Kidney capillary endothelial cell (primary cell): ENCODE measurements at places on chromosomes 7 and 10.

- DNase-seq = no peak
Measured at GRCh38 chr10:78870458-78870857, 198.3 kb upstream of the ZMIZ1 start.

DNA sequence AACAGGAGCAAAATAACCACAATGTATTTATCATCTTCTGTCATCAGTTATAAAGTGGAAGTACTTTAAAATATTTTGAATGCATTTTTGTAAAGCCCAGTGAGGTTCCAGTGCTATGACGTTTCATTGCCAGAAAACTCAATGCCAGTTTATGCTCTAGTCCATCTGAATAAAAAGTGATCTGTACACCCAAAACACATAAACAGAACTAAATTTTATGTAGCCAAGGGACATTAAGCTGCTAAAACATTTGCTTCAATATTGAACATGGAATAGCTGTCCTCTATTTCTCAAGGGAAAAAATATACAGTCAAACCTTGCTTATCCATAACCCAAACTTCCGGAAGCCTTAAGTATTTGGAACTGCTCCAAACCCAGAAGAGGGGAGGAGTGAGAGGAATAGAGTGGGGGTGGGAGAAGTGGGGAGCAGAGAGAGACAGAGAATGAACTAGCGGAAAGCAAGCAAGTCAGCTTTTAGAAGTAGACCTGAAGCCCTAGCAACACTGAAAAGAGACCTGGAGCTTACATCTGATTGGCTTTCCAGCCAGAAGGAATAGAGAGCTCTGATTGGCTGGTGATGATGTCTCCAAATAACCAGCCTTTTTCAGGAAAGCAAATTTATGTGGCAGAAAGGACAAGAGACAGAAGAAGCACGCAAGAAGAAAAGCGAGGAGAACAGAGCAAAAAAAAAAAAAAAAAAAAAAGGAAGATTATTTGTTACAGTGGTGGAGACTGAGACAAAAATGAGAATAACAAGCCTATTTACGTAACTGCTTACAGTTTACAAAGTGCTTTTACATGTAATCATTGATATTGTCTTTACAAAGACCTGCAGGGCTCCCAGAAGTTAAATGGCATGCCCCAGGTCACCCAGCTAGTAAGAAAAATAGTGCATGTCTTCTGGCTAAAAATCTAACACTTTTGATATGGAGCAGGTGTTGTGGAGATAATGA, 196.0 kb downstream of the RNLS start:
- DNase-seq = peak; percentile 16

GRCh38 chr7:50281680-50282445, 22.7 kb upstream of the IKZF1 start:
- no peak for DNase-seq

GRCh38 chr7:11710377-11710776, 121.6 kb downstream of the THSD7A start:
- DNase-seq = no peak

DNA sequence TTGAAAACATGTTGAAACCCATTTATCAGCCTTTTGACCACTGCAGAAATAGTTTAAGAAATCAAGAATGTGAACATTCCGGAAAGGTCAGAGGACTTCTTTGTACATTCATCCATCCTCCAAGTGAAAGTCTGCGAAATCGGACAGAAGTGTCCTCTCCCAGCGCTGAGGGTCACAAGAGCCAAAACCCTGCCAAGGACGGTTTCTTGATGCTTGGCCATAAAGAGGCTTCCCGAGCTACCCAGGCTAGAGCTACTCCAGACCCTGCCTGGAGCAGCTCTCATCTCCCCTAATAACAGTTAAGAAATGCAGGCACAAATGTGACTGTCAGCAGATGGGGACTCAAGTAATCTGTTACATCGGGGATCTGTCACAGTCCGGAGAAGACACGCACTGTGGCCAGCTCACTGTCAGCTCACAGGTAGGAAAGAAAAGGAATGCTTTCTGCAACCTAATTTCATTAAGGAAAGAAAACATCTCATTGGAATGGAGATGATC, 4.5 kb upstream of the CYTH3 start:
- DNase-seq = no peak

DNA sequence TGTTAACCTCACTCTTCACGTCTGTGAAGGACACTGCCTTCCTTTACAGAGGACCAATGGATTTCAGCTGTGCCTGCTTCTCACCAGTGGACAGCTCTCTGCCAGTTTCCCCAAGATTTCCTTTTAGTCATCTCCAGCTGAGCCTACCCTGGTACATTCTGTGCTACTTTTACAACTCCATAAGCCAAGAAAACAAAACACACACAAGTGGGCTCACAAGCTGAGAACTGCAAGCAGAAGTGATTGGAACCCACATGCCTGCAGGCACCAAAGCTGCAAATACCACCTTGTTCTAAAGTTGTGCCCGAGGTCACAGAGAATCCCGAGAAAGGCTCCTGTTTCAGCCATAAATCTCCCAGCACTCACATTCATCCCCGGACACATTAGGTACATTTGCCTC, 636.8 kb downstream of the PHTF2 start:
- no peak for DNase-seq

GRCh38 chr10:17177014-17177413, 24.5 kb downstream of the TRDMT1 start:
- no peak for DNase-seq

GRCh38 chr7:14698239-14698638, 204.3 kb downstream of the DGKB start:
- DNase-seq = no peak

DNA sequence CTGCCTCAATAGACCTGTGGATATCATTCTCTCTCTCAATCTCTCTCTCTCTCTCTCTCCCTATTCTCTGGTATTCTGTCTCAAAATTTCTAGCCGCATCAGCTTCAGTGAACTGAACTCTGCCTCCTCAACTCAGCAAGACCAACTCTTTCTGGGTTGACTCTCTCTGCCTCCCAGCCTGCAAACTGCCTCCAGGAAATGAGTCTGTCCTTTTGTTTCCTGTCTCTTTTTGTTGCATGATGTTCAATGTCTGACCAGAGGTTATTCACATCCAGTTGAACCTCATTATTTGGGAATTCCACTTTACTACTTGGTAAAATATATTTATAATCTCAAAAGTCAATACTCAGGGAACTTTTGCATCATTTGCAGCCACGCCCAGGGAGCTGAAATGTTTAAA, 682.7 kb upstream of the FZD8 start:
- peak; percentile 69 for DNase-seq

GRCh38 chr10:101375076-101375475, 21.1 kb downstream of the BTRC start:
- no peak for DNase-seq

DNA sequence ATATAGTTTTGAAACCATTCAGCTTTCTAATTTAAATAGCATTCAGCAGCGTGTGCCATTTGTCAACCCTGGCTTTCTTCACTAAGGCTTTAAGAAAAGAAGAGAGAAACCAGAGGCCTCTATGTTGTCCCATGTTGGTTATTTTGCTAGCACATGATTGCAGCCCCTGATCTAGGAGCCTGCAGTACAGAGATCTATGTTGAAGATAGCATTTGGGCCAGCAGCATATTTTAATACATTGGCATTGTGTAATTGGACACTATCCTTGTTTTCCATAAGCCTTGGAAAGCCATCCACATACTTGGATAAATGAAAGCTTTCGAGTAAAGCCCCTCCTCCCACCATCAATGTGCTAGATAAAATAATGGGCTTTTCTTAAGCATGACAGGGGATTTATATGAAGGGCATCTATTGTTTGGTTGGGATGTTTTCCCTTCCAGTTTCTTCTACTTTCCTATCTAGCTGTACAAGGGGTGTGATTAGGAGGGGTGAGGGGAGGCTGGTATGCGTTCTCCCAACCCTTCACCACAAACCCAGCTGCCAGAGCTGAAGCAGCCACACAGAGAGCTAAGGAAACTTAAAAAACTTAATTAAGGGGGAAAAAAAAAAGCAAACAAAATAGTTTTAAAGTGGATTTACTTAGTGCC, 23.1 kb upstream of the SDHAF3 start:
- DNase-seq = no peak

DNA sequence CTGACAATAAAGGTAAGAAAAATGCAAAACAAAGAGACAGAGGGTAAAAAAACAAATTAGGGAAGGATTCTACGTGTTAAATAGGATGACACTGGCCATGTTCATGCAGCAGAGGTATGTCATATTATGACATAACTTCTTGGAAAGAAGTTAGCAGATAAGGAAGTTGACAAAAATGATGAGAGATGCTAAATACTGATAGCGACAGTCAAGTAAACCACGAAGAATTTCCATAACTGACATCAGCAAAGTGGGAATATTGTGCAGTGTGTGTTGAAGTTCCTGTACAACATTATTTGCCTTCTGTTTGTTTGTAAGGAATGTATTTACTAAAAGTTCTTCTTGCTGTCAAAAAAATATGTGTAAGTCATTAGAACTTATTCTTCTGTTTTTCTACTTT, 29.5 kb downstream of the MDH2 start:
- DNase-seq = no peak

DNA sequence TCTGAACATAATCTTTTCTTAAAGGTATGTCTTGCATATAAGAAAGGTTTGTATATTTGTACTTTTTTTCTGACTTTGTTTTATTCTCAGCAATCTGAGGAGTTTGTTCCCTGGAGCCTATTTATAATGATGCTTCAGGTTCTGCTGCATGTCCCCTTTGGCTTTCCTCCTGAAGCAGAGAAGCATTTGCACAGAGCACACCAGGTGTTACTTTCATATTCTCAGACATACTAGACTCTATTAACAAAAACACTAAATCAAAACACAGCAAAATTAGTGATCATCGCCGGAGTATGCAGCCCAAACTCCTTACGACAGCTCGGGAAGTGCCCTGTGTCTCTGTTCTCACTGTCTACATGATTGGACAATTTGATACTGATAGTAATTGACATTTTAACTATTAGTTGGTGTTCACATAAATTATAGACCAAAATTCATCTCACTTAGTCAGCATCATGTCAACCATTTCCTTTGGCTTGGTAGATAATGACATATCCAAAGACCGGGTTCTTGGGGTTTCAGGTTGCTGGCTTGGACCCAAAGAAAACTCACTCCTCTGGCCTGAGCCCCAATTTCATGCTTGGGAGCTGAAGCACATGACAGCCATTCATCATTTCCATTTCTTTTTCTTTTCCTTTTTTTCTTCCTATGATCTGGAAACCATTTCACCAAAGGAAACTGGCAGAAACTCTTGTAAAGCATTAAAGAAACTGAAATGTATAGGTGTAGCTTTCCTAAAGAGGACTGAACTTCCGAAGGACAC, 400.1 kb upstream of the NRP1 start:
- no peak for DNase-seq

DNA sequence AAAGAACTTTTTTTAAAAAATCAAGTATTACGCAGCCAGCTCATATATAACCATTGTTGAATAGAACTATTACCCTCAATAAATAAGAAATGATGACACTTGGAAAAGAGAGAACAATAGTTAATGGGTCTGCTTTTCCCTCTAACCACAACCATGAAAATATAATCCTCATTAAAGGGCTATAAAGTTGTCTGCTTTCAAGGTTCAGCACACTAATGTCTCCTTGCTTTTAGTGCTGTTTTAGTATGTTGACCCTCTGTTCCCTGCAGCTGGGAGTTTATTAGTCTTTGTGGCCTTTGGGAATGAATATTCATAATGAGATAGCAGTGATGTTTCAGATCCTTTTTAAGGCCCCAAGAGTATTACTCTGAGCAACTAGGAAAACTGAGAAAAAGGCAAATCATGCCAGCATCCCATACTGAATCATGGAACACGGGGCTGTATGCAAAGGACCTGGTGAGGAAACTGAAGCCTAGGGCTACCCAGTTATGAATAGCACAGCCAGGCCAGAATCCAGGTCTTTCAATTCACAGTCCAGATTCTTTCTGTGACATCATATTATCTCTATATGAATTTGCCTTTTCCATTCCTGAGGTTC, 332.0 kb upstream of the LRGUK start:
- DNase-seq = no peak

GRCh38 chr10:60490013-60490412, 100.3 kb upstream of the ANK3 start:
- no peak for DNase-seq

- DNase-seq = no peak
Measured at GRCh38 chr7:78463039-78463438, 664.5 kb downstream of the PHTF2 start.

DNA sequence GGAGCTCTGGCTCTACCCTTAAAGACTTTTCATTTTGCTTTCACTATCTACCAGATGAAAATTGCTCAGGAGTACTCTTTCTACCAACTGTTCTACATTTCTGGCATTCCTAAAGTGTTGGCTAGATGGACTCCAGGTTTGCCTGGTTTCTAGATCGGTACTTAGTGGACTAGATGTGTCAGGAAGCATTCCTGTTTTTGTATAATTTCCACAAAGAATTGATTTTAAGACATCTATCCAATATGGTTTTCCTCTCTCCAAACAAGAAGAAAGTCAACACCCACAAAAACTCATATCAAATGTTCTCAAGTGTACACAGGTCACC, 157.7 kb downstream of the CHRM2 start:
- no peak for DNase-seq

DNA sequence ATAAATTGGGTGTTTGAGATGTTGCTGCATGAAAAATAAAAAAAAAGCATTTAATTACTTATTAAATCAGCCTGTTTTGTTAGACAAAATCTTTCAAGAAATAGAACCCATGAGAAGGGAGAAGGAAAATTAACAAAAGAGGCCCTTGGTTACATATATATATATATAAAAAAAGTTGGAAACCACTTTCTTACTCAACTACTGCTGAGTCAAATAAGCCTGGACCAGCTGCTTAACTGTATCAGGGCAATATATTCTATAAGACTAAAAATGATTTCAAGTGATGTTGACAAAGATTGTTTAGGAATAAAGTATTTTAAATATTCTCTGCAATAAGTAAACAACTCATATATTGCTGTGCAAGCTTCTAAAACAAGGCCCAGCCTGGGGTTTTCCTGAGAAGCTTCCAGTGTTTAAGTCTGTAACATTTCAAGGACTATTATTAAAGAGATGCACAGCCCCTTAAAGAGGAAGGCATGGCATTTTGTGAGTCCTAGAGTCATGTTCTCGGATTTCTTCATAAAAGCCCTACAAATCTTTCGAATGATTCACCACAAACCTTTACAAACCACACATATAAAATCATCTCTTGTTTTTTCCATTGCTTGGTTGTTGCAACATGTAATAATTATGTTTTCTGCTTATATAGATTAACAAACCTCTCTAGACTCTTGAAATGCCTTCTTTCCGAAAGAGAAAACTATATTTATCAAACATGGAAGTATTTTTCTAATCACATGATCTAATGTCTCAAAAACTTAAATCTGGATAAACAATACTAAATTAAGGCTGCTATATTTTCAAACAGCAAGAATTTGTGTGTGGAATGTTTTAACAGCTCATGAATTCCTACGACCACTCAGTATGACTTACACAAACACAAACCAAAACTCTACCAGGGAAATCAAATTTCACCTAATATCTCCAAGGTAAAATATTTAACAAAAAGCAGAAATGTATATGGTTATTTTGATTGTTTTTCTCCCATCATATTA, 14.3 kb downstream of the JAZF1 start:
- DNase-seq = no peak
